H7 (cell line): ENCODE measurements at places on chromosomes 5 and 9. TPM values are rescaled to one million over a fixed set of nuclear protein-coding genes. Genes with fewer than 3 reads are reported as not detected.

DNA sequence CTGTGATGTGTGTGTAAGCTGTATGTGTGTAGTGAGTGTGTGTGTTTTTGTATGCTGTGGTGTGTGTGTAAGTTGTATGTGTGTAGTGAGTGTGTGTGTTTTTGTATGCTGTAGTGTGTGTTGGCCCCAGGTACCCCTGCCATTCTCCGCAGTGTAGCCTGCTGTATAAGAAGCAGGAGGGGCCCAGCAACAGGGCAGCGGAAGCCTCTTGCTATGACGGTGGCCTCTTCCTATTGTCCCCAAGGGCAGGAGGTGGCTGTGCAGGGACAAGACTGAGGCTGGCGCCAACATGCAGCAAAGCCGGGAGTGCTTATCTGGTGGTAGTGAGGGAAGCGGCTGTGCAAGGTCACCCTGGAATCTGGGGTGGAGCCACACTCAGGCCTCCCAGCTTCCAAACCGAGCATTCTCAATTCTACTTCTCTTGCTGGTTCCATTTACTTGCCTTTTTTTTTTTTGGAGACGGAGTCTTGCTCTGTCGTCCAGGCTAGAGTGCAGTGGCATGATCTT, 5.1 kb downstream of the SPAAR start:
- DNase-seq: peak; percentile 52

- no peak for DNase-seq
These were observed 64.0 kb downstream of the ERCC6L2 start for GRCh38 chr9:95939472-95939871.

DNA sequence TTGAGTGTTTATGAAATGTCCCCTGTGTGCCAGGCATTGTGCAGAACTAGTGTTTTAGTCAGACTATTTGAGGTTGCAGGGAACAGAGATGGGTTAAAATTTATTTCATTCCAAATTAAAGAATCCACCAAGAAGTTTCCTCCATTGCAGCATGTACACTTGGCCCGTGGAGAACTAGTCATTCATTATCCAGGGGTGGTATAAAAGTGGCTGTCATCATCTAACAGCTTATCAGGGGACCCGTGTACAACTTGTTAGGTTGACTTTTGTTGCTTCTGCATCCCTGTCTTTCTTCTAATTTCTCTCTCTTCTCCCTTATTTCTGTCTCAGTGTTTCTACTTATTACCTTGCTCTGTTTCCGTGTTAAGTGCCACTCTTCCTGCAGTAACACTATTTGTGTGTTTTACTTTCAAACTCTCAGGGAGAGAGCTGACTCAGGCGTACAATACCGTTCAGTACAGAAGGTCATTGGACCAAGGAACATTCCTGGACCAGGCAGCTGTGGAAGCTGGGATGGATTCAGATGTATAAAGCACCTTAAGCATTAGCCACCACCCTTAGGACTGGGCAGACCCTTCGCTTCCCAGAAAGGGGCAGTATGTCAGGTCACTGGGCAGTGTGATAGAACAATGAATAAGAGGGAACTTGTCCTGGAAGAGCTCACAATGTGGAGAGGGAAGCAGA, 36.1 kb downstream of the MAP3K1 start:
- no peak for DNase-seq

- peak; percentile 60 for DNase-seq
These were observed 49.3 kb downstream of the ALG2 start for GRCh38 chr9:99172124-99173091.

DNA sequence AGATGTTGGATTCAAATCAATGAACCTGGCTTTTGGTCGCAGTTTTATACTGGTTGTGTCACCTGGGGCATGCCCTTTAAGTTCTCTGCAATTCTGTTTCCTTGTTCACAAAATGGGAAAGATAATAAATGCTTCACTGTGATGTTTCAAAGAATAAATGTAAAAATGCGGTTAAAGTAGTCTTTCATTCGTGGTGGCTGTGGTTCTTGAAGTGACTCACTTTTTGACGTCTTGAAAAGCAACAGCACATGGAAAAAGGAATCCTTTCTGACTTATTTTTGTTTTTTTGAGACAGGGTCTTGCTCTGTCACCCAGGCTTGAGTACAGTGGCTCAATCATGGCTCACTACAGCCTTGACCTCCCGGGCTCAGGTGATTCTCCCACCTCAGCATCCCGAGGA, 88.4 kb upstream of the SLIT3 start:
- DNase-seq: no peak

DNA sequence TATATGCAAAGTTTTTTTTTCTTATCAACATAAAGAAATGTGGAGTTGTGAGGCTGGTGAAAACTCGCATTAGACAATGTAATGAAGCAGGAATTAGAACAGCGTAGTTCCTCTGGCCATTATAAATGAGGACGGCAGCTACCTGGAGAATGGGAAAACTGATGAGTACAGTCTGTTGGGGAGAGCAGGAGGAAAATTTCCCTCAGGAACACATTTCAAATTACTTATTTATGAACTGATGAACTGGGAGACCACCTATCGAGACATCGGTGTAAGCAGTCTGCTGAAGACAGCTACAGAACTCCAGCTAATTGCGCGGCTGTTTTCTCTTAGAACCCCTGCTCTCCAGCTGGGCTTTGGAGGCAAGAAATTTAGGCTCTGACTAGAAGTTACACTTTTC, 343.9 kb upstream of the CLINT1 start:
- DNase-seq: no peak

GRCh38 chr9:9102295-9102694, 1302.7 kb upstream of the DMAC1 start:
- no peak for DNase-seq

- no peak for DNase-seq
These were observed 258.5 kb downstream of the KIAA0825 start for GRCh38 chr5:94359880-94360279.

DNA sequence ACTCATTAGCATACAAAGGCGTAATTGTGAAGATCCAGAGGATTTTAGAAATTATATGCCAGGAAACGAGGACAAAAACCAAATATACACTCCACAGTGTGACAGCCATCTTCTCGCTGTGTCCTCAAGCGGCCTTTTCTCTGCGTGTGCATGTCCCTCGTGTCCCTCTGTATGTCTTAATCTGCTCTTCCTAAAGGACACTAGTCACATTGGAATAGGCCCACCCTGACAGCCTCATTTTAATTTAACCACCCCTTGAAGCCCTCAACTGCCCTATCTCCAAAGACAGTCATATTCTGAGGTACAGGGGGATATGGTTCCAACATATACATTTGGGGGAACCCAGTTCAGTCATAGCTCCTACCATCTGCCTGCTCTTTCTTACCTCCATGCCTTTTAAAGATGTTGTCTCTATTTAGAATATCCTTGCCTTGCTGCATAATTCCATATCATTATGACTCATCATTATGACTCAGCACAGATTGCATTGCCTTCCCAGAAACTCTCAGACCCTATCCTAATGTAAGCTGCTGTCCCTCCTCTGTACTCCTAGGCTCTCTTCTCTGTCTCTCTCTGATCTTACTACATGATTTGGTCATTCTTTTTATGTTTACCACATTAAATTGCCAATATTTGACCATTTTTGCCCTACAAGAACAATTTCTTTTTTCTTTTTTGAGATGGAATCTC, 210.9 kb downstream of the AOPEP start:
- DNase-seq: no peak

DNA sequence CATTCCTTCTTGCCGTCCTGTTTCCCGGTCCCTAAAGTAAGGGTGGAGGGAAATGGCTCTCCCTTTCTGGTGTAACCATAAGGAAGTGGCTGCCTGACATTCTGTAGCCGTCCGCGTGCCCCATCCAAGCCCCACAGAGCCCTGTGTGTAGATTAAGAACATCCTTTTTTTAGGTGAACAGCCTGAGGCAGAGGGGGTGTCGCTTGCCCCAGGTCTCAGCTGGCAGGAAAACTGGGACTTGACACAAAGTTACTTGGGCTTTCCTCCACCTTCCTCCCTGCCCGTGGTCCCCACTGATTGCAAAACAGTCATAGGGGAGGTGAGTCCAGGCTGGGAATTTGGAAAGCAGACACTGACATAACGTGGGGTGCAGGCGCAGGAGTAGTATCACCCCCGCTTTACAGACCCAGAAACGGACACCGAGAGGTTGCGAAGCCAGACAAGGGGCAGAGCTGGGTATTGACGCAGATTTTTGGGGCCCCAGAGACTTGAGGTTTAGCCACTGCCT, 22.8 kb downstream of the C9orf50 start:
- no peak for DNase-seq

Gene URM1
- total RNA-seq: 74.3 and 99.6 TPM in 2 replicates

Gene TICAM2
- total RNA-seq: not detected in 2 replicates

Gene CCDC192
- 0.24 and 1.1 TPM in 2 replicates for total RNA-seq
